ENCODE measurements at places on chromosomes 12 and 14.
A peak's percentile ranks its signal among the peaks of the same experiment; 100 is the strongest.

DNA sequence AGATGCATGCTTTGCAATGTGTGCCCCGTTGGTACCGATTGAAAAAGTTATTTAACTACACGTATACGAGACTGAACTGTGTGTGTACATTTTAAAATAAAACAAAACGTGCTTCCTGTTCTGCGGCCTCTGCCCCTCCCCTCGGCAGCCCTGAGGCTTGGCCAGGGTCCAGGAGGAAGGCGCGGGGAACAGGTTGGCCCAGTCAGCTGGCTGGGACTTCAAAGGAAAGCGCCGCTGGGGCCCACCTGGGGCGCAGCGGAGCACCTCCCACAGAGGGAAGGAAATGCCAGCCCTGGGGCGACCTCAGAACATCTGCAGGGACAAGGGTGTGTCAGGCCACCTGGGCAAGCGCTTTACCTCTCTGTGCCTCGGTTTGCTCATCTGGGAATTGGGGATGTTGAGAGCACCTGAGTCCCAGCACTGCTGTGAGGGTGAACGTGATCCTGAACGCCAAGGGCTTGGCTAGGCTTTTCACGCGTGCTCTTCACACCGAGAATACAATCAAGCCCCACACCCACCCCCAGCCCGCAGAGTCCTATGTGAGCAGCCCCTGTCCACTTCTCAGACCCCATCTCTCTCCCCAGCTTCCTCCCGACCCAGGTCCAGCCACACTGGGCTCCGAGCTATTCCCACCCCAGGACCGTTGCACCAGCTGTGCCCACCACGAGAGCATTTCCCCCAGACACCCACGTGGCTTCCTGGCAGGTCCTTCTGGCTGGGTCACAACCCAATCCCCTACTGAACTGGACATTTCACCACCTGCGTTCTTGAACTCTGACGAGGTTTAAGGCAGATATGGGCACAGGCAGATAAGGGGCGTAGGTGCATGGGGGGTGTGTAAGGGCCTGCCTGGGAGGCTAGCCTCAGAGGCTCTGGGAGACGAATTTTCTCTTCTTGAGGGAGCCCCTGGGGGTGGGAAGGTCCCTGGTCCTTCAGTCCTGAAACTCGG lies 41.9 kb upstream of the NCOR2 start:
- DNase-seq, result peak; percentile 76

DNA sequence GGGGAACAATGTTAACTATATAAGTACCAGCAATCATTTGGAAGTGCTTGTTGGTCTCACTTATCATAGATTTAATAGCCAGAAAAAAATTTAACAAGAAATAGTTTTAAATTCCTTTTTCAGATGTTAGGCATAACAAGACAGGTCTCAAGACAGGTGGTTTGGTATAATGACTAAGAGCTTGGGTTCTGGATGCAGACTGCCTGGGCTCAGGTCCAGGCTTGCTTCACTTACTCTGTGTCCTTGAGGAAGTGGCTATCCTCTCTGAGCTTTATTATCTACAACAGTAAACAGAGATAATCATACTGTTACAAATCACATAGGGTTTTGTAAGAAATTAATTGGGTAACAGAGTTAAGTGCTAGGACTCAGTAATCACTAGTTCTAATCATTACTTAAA lies 338.0 kb upstream of the FLRT2 start:
- DNase-seq, result no peak

GRCh38 chr12:13599176-13599575 lies 382.2 kb downstream of the GRIN2B start:
- DNase-seq, result no peak

DNA sequence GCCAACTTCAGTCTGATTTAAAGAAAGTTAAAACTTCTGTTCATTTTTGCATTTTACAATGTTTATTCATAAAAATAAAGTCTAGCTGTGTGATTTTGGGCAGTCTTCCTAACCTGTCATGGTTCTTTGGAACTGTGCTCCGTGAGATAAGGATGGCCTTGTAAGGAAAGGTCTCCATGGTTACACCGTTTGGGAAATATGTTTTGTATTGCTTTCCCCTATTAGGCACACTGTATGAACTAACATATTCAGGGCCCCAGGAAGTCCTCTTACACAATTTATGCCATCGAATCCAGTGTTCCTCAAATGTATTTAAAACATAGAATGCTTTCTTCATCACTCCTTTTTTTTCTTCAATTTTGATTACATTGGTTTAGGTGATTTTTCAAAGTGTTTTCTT lies 54.5 kb downstream of the APAF1 start:
- no peak for DNase-seq

DNA sequence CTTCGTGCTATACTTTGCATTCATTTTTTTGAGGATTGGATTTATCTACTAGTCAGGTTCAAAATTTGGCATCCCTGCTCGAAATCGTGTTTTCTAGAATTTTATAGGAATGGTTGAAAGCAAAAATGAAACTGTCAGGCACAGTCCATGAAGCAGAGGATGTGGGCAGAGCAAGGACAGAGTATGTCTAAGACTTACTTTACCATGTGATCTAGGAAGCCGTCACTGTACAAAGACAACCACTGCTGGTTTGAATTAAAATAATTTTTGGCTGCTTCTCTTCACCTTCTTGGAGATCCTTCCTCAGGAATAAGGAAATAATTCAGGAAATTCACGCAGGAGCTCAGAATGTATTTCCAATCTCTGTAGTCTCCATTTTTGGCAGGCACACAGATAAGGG lies 31.6 kb upstream of the SGPP1 start:
- DNase-seq, result no peak

DNA sequence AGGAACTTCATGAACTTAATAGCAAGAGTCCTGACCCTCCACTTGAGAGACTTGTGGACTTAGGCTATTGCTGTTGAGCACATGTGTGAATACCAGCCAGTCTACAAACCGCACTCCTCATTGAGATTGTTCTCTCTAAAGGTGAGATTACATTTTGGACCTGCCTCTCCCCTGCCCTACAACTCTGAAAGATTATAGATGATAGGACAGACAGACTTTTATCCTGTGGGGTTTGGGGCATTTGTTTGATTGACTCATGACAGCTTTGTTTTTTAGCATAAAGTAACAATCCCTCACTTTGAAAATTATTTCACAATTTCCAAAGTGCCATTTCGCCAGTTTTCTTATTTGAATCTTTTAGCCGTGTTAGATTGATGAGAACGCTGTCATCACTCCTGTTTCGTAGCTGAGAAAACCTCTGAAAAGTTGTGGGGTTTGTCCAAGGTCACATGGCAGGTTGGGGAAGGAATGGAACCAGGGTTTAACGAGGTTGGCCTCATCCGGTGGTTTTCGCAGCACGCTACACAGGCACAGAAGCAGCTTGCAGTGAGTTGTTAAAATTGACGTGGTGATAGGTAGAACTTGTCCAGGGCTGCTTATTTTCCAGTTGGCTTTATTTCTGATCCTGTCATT lies 836 bp downstream of the EVL start:
- peak; percentile 60 for DNase-seq

DNA sequence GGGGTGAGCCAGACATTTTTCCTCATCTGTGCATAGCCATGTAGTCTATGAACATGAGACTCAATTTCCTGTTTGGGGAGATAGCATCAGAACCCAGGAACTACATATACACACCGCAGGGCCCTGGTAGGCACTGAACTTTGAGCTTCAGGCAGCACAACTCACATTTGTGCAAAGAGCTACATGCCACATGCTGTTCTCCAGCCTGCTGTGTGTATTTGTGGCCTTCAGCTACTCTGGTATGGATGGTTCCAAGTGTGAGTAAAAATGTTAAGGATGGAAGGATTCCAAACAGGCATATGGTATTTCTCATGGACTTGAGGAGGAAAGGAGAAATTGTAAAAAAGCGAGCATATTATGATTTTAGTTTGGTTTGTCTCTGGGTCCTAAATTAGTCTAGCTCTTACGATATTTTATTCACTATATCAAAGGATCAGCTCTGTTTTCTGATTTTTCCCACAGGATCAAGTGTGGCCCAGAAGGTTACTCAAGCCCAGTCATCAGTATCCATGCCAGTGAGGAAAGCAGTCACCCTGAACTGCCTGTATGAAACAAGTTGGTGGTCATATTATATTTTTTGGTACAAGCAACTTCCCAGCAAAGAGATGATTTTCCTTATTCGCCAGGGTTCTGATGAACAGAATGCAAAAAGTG lies 422.4 kb upstream of the OR4E1 start:
- DNase-seq, result no peak

DNA sequence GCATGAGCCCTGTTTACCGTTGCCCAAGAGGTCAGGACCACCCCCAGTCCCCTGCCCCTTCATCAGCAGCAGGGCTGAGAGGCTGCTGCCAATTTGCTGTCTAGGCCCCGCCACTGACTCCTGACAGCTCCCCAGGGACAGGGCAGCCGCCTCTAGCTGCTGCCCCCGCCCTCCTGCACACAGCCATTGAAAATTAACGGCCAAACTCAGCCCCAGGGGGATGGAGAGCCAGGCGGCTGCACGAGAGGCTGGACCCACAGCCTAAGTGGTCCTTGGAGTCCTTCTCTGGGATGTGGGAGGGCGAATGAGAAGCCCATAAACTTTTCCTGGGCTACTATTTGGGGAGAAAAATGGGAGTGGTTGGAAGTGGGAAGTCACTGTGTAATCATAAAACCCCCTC lies 4.6 kb downstream of the FOXN4 start:
- DNase-seq, result no peak

DNA sequence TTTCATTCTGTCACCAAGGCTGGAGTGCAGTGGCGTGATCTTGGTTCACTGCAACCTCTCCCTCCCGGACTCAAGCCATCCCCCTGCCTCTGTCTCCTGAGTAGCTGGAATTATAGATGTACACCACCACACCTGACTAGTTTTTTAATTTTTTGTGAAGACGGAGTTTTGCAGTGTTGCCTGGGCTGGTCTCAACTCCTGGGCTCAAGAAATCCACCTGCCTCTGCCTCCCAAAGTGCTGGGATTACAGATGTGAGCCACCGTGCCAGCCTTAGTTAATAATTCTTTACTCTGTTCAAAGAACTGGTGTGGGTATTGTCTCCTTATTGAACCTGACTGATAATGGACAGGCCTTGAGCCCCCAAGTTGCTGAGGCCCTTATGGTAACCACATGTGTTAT lies 10.4 kb upstream of the KRT7 start:
- DNase-seq, result no peak

GRCh38 chr12:120199595-120200306 lies 1.2 kb downstream of the RPLP0 start:
- no peak for DNase-seq
